ENCODE measurements at places on chromosomes 1 and 21. TPM values are rescaled to one million over a fixed set of nuclear protein-coding genes. Genes with fewer than 3 reads are reported as not detected.

TRIM67 gene
- polyA plus RNA-seq: not detected

CELF3 gene
- not detected for polyA plus RNA-seq

CAMSAP2 gene
- polyA plus RNA-seq: 2.1 TPM

CCDC17 gene
- polyA plus RNA-seq: 0.18 TPM

CELA3B gene
- not detected for polyA plus RNA-seq

DPT gene
- polyA plus RNA-seq: not detected

IPO13 gene
- 13.0 TPM for polyA plus RNA-seq

PRRX1 gene
- not detected for polyA plus RNA-seq

SON gene
- 546 TPM for polyA plus RNA-seq

FCRL4 gene
- polyA plus RNA-seq: not detected

TSPEAR gene
- not detected for polyA plus RNA-seq
